Activated CD4-positive, alpha-beta T cell treated with anti-CD3 and anti-CD28 coated beads for 1 hour (primary cell): ENCODE measurements at places on chromosomes 7 and 10.

DNA sequence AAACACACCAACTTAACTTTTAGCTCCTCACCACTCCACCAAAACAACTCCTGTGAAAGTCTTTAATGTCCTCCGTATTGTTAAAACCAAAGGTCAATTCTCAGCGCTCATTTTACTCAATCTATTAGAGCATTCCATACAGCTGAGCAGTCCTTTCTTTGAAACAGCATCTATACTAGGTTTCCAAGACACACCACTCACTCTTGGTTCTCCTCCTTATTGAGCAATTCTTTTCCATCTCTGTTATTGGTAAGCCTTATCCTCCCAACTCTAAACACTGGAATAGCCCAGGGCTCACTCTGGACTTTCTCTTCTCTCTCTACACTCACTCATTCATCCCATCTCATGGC, 34.9 kb downstream of the COA1 start:
- DNase-seq = no peak

DNA sequence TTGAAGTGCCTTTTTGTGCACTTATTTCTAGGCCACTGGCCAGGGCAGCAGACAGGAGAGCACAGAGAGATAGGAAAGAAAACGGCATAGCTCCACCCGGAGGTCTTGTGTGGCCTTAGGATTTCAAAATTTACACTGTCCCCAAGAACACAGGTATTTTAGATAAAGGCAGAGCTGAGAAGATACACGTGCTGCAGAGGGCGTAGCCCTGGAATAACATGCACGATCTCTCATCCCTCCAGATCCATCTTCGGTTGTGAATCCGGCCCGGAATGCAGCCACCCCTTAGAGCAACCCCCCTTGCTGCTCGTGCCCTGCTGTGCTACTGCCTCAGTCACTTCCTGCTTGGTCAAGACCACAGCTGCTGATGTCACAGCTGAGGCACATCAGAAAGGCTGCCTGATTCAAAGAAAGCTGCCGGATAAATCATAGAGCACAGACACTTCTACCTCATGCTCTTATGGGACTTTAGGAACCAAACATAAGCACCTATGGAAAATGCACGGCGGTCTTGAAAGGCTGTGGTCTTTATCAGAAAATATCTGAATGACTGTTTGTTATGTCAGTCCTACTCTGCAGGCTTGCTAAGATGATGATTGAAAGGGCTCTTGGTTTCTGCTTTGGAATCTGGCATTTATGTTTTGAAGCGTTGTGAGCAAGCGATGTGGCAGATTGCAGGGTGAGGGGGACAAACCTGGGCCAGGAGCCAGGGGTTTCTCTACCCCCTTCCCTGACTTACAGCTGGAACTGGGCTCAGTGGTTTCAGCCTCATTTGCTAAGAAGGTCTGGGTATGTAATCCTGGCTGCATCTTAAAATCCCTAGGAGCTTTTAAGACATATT, 152.0 kb downstream of the SVIL start:
- DNase-seq = no peak

DNA sequence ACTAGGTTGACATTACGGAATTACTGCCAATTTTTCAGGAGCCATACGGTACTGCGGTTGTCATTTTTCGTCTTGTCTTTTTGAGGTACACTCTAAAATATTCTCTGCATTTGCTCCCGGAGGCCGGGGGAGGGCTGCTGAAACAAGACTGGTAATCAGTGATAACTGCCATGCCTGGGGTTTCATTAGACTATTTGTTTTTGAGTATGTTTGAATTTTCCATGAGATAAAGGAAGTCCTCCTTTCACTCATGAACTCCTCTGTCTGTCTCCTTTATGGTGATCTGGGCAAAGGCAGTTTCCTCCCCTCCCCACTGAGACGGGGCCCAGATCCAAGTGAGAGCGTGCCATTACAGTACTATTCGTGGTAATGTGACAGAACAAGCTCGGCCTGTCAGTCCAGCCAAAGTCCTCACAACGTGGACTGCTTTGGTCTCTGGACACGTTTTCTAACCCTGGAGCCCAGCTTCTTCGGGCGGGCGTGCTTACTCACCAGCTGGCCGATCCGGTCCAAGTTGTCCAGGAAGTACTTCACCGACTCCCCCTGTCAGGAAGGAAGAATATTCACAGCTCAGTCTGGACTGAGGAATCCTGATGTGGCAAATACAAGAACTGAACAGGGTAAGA, 45.1 kb downstream of the AMZ1 start:
- no peak for DNase-seq

- DNase-seq = no peak
Measured at GRCh38 chr7:127525866-127526480, 59.4 kb downstream of the GCC1 start.

GRCh38 chr7:157980774-157981173, 606.8 kb downstream of the PTPRN2 start:
- DNase-seq = no peak

DNA sequence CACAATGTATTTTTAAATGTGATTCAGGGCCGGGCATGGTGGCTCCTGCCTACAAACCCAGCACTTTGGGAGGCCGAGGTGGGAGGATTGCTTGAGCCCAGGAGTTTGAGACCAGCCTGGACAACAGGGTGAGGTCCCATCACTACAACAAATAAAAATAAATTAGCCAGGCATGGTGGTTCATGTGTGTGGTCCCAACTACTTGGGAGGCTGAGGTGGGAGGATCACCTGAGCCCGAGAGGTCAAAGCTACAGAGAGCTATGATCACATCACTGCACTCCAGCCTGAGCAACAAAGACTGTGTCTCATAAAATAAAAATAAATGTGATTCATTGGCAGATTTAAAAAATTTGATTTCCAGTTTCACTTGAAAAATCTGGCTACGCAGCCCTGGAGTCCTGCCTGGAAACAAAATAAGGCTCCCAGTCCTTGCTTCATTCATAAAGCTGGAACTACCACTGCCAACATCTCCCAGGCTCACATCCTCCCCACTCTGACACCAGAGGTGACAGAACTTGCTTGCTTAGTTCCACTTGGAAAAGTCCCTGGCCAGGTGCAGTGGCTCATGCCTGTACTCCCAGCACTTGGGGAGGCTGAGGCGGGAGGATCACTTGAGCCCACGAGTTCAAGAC, 27.9 kb upstream of the SLC35G1 start:
- no peak for DNase-seq
